NCI-H1417 treated with DMSO at 0.1 percent for 48 hours (cell line): ENCODE measurements at places on chromosomes 1 and 21.

- no peak for DNase-seq
Observed at GRCh38 chr1:2134621-2135307, 59.8 kb downstream of the FAAP20 start.

GRCh38 chr1:44485934-44486460 is 80.9 kb downstream of the RNF220 start:
- no peak for DNase-seq

DNA sequence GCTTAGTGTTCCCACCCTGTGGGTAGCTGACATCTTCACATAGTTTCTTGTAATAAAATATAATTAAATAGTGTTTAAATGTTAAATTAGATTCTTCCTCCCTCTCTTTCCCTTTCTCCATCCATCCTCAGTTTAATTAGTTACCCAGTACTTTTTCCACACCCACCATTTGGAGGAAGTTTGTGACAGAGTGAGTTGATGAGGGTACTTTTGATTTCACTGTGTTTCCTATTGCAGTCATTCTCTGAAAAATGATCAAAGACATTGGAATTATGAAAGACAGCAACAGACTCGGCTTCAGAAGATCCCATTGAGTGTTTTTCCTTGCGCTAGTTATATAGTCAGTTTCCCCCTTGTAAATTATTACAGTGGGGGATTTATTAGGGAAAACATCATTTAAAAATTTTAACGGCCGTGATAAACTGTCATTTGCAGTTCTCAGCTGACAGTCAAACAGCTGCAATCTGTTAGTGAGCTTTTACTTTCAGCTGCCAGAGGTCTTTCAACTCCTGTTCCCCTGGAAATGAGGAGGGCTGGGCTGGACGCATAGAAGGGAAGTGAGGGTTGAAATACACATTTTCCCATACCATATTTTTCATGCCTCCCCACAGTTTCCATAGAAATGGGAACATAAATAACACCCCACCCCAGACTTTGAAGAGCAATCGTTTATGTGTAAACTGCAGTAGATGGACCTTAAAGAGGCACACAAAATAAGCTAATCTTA is 61.3 kb upstream of the CACYBP start:
- DNase-seq, result no peak

- no peak for DNase-seq
Observed at GRCh38 chr1:180909462-180909976, 3.2 kb upstream of the KIAA1614 start.

GRCh38 chr1:7468248-7468647 is 302.8 kb upstream of the VAMP3 start:
- no peak for DNase-seq

GRCh38 chr21:45281411-45282282 is 6.0 kb downstream of the POFUT2 start:
- DNase-seq, result no peak

DNA sequence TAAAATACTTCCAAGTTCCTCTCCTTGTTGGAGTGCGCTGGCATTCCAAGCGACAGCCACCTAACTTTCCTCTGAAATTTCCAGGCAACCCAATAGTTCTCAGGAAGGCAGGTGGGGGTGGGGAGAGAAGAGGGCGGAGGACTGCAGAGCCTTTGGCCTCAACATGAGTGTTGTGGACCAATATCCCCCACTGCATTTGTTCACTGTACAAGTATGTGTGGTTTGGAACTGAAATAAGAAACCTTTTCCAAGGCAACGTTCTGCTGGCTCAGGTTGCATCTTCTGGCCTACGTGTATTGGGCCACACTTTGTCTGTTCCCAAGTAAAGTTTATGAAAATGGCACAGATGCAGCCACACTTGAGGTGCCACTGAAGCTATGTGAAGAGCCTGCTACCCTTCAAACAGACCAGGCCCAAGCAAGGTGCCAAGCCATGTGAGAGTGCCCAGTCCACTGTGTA is 153.4 kb downstream of the DHRS3 start:
- DNase-seq, result no peak

DNA sequence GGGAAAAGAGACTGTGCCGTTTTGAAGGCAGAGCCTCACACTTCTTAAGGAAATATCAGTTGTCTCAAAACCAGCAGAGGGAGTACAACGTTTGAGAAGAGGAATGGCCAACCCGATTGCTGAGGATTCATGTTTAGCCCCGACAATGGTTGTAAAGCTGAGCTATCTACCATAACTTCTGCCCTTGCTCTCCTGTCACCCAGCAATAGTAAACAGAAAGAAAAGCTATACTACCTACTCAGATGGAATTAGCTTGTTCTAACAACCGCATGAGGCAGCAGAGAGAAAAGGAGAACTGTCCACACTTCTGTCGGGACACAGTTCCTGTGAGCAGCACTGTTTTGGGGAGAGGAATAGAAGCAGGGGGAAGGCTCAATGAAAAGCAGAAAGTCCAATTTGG is 91.2 kb downstream of the SLC45A1 start:
- DNase-seq, result no peak

GRCh38 chr21:44375281-44375651 is 21.8 kb downstream of the TRPM2 start:
- no peak for DNase-seq

DNA sequence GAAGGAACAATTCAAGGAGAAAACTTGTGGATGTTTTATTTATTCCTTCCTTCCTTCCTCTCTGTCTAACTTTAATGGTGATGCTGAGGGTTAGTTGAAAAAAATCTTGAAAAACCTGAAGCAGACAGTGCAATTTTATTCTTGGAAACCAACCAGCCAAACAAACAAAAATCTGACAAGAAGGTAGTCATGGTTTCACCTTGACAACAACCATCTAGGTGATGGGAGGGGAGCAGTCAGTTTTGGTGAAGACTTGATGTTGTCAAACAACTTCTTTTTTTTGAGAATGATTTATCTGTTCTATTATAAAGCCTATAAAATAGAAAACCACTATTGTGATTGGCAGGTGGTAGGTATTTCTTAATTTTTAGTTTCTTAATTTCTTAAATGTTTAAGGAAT is 92.4 kb upstream of the GPR88 start:
- no peak for DNase-seq

DNA sequence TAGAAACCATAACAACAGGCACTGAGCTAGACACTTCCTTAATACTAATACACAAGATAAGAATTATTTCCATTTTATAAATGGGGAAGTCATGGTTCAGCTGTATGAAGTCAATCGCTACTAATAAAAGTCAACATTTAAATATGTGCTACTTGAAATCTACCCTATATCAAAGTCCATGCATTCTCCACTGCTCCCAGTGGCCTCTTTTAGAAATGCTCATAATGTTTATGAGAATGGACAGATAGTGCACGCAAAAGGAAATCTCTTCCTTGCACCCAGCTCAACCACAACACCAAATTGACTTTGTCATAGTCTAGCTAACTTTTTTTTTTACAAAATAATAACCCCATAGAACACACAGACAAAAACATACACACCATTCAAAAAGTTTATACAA is 281.7 kb upstream of the CXADR start:
- no peak for DNase-seq

DNA sequence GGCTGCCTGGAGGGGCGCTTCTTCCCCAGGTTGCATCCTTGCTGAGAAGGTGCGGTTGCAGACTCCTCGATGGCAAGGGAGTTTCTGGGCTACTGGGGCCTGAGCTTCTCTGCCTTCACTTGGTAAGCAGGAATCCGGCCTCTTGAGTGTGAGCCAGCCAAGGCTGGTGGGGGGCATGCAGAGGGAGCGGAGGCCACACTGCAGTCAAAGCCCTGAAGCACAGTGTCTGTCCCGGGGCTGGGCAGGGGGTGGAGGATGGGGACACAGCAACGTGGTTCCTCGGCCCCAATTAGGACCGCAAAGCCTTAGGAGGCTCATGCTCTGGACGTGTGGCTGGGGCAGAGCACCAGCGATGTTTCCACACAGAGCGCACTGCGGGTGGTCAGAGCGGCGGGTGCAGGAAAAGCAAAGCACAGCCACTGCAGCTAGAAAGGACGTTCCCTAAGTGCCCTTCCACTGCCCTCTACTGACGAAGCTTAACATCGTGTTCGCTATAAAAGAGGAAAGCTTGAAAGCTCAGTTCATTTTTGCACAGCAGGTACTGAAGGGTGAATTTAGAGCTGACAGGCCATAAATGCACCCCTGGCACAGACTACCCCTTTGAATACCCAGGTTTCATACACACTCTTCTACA is 60.7 kb upstream of the COG2 start:
- DNase-seq, result no peak

GRCh38 chr1:245345191-245345884 is 190.6 kb downstream of the KIF26B start:
- no peak for DNase-seq

DNA sequence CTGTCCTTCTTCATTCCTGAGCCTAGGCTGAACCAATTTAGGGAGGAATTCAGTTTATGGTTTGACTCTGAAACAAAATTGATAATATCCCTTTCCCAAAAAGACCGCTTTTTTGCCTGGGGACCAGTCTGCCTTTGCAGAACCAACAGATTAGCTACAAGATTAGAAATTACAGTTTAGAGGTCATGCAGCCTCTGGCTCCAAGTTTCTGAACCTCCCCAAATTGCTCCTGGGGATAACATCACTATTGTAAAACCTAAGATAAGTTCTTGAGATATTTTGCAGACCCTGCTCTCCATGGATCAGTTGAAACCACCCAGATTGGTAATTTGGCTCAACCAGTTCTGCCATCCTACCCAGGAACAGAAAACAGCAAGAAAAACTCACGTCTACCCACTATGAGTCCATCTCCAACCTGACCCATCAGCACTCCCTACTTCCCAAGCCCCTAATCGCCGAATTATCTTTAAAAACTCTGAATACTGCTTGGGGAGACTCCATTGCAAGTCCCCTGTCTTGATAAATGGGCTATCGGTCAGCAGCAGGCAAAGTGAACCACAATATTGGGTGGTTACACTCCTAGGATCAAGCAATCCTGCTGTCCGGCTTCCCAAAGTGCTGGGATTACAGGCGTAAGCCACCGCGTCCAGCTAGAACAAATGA is 605 bp upstream of the RABGGTB start:
- DNase-seq, result no peak

GRCh38 chr1:217004776-217005436 is 281.7 kb upstream of the ESRRG start:
- DNase-seq, result no peak

DNA sequence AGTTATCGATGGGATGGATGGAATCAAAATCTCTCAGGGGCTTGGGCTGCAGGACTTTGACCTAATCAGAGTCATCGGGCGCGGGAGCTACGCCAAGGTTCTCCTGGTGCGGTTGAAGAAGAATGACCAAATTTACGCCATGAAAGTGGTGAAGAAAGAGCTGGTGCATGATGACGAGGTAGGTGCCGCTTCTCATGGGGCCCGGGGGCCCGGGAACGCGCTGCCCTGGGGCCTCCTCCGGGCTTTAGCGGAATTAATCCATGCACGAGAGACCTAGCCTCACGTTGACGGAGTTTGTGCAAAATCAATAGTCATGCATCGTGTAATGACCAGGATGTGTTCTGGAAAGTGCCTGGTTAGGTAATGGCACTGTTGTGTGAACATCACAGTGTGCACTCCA is 43.8 kb downstream of the FAAP20 start:
- no peak for DNase-seq

DNA sequence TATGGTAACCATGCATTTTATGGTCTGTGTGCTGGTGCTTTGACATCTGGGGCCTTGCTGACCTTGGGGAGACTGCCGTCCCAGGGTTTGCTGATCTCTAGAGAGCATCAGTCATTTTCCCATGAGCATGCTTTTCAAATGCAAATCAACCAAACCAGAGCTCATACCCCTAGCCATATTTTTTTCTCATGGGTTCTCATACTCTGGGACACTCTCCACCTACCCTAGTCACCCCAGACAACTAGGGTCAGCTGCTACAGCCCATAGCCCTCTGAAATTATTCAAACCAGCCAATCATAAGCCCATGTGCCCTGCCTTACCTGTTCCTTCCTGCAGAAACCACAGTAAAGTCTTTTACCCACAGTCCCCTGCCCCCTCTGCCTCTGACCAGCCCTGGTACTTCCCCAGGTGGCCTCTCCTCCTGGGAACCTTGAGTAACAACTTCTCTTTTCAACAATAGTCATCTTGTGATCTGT is 132.0 kb downstream of the MAP3K21 start:
- no peak for DNase-seq

DNA sequence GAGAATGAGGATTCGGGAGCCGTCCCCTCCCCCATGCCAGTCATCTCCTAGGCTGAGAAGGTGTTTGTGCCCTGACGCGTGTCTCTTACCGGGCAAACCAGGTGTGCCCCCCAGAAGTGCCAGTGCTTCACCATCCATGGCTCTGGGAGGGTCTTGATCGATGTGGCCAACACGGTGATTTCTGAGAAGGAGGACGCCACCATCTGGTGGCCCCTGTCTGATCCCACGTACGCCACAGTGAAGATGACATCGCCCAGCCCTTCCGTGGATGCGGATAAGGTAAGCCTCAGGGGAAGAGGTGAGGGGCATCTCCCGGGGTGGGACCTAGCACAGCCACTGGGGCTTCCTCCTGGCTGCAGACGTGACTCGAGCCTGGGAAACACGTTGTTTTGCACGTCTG is 959 bp downstream of the PADI6 start:
- no peak for DNase-seq

GRCh38 chr1:38455829-38456530 is 403.6 kb downstream of the RRAGC start:
- DNase-seq, result no peak
